Stimulated activated CD8-positive, alpha-beta memory T cell treated with anti-CD3 and anti-CD28 coated beads, Interleukin-2, amount 100 ng/mL, for 1 hour (primary cell): ENCODE measurements at places on chromosomes 12 and 14.

DNA sequence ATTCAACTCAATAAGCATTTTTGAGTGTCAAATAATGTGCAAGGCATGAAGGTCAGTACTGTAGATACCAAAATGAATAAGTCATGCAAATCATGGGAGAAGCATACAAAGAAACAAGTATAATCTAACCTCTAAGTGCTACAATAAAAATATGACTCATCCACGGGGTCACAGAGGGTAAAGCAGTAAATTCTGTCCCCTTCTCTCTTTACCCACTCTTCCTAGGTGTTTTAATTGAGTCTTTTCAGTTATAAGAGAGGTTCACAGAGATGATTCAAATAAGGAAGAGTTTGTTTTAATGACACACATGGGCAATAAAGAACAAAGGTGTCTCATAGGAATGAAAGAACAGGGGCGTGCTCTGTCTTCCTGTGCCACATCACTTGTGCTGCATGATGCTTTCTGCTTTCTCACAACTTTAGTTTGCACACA is 71.5 kb upstream of the DAAM1 start:
- DNase-seq, result no peak

DNA sequence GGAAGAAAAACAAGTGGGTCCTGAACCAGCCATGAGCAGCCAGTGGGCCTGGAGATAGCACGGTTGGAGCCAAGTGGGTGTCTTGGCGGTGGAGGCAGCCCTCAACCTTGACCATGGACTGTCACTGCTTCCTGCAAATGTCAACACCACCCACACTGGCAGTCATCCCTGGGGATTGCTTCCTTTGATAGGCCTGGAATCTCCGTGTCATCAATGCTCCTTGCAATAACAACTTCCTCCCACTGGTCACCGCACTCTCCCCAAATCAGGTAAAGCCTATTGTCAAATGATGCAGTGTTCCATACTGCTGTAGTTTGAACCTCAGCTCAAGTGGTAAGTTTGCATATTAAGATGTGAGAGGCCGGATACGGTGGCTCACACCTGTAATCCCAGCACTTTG is 129.1 kb downstream of the NTF3 start:
- DNase-seq, result no peak

DNA sequence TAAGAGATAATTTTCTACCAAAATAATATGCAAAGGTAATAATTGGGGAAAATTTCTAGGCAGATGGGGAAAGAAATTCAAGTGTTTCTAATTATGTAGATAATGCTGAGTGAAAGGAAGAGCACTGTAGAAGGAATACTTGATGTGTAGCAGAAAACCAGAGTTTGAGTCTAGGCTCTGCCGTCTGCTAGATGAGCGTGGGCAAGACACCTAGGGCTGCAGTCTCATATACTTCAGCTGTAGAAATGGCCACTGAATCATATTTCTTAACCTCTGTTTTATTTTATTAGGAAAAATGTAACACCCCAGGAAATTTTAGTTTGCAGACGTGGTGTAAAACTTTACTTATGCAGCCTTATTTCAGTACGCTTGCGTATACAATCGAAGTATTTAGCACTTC is 59.8 kb upstream of the SLC38A2 start:
- no peak for DNase-seq

- DNase-seq, result no peak
Observed at GRCh38 chr12:89225808-89226411, 126.4 kb downstream of the DUSP6 start.

- DNase-seq, result no peak
Observed at GRCh38 chr14:84646786-84647500, 883.0 kb upstream of the FLRT2 start.

- no peak for DNase-seq
Observed at GRCh38 chr12:109033239-109034196, 12.7 kb upstream of the SVOP start.

DNA sequence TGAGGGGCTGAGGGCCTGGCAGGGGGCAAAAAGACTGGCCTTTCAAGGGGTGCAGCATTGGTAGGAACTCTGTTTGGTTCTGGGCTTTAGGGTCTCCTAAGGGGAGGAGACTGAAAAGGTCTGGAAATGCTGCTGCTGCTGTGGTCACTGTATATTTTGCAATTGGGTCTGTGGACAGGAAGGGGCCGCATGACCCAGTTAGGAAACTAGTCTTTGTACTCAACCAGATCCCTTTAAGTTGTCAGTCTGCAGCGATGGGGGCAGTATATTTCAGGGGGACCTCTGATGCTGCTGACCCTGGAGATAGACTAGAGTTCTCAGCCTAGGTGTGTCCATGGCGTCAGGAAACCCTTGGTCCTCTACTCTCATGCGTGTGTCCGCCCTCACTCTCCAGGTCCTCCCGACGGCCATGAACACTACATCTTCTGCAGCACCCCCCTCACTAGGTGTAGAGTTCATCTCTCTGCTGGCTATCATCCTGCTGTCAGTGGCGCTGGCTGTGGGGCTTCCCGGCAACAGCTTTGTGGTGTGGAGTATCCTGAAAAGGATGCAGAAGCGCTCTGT is 4.0 kb downstream of the LTB4R start:
- no peak for DNase-seq

DNA sequence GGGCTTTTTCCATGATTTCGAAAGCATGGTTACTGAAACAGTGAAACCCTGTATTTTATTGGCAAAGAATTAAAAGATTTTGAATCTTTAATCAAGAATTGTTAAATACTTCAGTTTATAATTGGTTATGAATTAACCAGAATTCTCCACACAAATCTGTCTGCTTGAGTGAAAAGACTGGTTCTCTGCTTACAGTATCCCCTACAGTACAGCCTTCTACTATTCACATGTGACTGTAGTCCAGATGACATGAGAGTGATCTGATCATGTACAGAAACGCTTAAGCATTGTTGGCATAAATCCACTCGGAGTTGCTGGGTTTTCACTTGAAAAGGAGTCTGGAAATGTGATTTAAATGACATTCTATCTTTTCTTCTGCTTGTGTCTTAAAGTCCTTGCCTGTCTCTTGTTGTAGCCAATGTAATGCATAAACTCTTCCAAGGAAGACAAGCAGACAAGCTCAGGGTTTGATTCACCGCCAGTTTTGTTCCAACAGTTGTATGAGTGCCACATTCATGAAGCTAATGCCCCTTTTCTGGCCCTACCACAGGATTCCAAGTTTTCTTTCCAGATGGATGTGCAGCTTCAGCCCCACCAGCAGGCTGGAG is 222.0 kb upstream of the LRIG3 start:
- DNase-seq, result no peak

- DNase-seq, result no peak
Observed at GRCh38 chr14:20751963-20752562, 6.4 kb downstream of the EDDM3A start.

DNA sequence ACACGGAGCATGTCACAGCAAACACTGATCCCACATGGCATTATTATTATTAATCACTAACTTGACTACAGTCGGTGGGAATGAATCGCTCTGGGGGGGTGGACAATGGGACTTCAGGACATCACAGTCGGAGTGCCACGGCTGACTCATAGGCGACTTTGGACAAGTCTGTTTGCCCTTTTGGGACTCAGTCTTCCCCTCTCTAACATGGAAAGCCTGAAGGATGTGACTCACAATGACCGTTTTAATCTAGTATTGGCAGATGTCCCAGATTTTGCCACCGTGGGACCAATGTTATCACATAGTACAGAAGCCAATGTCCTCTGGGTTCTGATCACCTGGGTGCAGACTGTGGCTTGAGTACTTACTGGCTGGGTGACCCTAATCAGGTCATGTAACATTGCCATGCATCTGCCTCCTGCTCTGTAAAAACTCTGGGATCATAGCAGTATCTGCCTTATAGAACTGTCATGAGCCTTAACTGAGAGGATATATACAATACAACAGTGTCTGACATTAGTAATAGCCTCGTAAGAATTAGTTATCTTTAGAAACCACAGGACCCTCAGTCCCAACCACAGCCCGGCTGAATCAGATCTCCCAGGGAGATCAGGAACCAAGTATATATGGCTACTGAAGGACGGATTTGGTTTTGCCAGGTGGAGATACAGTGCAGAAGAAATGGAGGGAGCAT is 362.6 kb downstream of the BCL11B start:
- DNase-seq, result no peak

- no peak for DNase-seq
Observed at GRCh38 chr12:68521848-68522502, 88.7 kb upstream of the RAP1B start.

- peak; percentile 1 for DNase-seq
Observed at GRCh38 chr12:21502164-21502496, 541 bp downstream of the GOLT1B start.

DNA sequence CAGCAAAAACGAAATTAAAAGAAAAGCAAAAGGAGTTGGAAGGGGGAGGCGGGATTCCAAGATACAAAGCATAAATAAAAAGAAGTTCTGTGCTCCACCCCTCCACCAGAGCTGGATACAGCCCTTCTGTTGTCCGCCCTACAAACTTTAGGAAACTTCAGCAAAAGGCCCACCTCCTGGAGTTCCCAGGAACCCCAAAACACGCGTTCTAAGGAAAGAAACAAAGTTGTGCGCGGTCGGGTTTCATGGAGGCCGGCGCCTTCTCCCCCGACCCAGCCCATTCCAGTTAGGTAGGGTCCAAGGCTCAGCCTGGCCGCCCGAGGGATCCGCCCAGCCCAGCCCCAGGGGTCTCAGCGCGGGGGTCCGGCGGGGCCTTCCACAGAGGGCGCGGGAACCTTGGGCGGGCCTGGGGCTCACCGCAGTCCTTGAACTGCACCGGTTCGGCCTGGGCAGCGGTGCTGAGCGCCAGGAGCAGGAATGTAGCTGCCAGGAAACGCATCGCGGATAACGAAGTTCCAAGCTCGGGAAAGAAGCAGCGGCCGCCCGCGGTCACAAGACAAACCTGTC is at the start of gene NPC2:
Gene NPC2, minus strand, starts transcription at position 530 of the 567 bp plus-strand sequence. Its CDS starts 31 bp downstream, at position 499.
- DNase-seq, result no peak

GRCh38 chr14:95240859-95241813 is 78.6 kb downstream of the CLMN start:
- DNase-seq, result no peak
